ENCODE measurements at places on chromosomes 1 and 21.

DNA sequence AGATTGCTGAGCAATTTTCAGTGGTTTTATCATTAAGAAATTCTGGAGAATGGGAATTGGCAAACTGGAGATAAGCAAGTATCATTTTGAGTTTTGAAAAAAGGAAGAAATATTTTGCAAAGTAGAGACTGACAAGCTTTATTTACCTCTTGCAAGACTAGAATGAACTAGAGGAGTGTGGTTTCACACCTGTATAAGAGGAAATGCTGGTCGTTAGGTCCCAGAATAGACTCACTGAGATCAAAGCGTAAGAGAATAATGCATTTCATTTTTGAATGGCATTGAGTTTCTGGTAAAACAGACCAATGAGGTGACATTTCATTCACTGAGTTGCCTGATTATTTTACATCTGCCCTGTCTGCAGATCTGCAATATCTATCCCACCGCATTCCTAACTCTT lies 308.1 kb downstream of the ADGRL2 start:
- no peak for DNase-seq

DNA sequence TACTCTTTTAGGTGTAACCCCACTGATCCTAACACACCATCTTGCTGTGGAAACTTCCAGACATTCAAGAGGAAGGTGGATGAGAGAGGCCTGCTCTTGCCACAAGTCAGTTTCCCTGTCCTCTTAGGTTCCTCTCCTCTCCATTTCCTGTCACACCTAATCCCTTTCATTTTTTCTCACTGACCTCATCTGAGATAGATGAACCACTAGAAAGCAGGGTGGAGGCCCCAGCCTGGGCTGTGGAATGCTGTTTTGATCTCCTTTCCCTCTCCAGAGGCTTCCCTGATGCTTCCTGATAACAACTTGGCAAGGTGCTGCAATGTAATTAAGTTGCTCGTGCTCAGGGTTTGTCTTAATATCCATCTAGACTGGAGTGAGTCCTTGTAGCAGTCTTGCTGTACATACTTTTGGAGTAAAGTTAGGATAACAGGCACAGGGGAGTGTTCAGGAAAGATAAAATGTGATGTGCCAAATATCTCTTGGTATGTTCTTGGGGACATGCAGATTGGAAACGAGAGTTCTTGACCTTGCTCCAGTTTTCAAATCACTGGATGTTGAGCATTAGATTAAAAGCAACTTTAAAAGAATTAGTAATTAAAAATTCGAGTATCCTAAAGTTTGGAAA lies 11.2 kb downstream of the LRRC42 start:
- no peak for DNase-seq

GRCh38 chr1:201877877-201878401 lies 10.8 kb upstream of the SHISA4 start:
- DNase-seq: no peak

- no peak for DNase-seq
These were observed 5.7 kb downstream of the GFI1 start for GRCh38 chr1:92480813-92481598.

- DNase-seq: no peak
These were observed 24.1 kb upstream of the RNF187 start for GRCh38 chr1:228463009-228463558.

DNA sequence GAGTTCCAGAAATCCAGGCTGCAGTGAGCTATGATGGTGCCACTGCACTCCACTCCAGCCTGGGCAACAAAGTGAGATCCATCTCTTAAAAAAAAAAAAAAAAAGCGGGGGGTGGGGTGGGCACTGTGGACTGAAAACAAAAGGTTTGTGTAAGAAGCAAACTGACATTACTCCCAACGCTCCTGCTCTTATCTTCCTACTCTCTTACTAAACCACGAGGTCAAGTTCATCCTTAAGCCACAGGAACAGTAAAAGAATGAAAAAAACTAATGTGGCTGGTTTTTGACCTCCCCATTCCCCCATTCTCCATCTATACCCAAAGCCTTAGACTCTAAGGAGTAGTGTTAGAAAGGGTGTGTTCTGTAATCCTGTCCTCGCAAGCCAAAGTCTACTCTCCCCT lies 30.8 kb downstream of the TFAP2E start:
- DNase-seq: no peak

- DNase-seq: no peak
These were observed 1.5 kb downstream of the TRNP1 start for GRCh38 chr1:26994787-26995517.

GRCh38 chr1:27596986-27597385 lies 7.0 kb downstream of the AHDC1 start:
- no peak for DNase-seq

GRCh38 chr1:177490036-177490639 lies 319.4 kb downstream of the BRINP2 start:
- DNase-seq: no peak

- DNase-seq: no peak
These were observed 3.5 kb downstream of the MINDY1 start for GRCh38 chr1:151003180-151003579.

DNA sequence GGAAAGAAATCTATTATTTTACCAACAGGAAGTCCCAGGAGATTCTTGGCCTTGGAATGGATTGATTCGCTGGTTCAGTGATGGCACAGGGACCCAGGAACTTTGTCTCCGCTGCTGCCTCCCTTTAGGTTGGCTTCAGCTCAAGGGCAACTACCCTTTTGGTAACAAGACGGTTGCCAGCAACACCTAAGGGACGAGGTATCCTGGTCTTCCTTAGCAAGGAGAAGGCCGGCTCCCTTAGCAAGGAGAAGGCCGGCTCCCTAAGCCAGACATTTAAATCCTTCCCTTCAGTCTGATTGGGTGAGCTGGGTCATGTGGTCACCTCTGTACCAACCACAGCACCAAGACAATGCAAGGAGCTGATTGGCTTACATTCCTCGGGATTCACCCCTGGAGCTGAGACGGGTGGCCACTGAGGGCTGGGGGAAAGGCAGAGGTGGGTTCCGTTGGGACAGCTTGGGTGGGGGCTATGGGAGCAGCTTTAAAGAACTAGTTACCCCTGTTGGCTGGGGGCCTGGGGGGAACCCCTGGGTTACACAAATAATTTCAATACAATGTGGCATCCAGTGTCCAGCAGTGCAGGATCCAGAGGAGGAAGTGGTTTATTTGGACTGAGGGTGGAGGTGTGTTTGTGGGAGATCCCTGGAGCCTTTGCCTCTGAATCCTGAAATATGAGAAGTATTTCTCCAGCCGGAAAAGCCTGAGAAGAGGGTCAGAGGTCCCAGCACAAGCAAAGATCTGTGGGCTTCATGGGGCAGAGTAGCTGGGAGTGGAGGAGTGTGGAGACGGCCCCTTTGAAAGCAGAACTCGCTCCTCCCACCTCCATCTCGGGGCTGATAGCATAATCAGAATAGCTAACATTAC lies 20.7 kb upstream of the CLIC4 start:
- DNase-seq: no peak

DNA sequence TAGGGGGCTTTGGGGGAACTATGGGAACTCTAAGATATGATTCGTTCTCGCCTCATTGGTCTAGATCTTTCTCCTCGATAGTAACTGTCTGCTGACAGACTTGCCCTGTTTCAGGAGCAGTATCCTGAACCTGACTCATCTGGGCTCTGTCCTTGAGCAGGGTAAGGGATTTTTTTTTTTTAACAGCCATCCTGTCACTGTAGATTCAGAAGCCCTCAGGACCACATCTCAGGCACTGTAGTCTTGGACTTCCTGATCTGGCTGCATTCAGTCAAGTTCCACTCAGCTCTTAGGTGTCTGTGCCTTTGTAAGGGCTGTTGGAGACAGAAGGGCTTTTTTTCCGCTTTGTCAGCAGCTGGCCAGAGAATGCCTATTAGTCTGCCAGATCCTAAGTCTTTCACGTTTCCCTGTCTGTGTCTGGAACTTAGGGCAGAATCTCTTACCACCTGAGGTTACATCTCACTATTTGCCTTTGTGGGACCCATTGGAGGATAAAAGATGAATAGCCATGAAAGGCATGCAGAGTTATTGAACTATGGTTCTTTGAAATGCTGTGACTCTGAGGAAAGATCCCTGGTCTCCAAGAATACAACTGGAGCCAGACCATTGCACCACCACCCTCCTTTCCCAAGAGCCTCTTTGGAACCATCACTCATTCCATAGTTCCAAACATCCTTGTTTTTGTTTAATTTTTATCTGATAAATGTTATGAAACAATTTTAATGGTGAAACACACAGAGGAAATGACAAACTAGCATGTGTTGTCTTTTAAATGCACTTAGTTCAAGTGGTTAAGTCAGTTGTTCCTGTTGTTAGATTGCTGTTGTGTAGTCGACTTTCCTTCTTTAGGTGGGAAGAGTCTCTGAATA lies 49.7 kb upstream of the MACF1 start:
- no peak for DNase-seq

- no peak for DNase-seq
These were observed 121.6 kb upstream of the IRF2BP2 start for GRCh38 chr1:234731569-234732085.

DNA sequence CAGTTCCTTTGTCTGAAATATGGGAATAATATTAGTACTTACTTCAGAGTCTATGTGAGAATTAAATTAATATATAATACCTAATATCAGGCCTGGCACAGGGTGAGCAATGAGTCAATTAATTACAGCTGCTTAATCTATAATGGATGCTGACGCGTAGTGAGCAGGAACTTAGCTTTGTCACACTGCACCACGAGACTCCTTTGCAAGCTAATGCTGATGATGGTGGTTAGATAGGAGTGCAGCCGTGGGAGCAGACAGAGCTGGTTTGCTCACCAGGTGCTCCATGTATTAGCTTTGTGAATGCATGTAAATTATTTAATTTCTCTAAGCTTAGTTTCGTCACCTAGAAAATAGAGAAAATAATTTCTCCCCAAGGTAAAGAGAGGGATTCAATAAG lies 35.1 kb downstream of the KCNJ15 start:
- no peak for DNase-seq

- DNase-seq: no peak
These were observed 183.0 kb downstream of the PHTF1 start for GRCh38 chr1:113576271-113576670.

DNA sequence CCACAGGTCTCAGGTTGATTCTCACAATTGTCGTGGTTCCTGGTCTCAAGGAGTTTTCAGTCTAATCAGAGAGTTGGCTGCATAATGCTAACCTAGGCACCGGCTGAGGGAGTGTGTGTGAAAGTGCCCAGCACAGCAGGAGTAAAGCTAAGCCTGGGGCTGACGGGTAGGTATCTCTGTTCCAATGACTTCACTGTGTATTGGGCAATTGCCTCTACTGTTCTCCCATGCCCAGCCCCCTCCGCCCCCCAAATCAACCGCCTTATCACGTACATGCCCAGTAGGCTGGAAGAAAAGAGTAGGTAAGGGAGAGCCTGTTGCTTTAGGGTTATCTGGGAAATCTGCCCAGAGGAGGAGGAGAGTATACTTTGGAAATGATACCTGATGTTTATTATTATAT lies 54.7 kb downstream of the MRPS6 start:
- DNase-seq: no peak

DNA sequence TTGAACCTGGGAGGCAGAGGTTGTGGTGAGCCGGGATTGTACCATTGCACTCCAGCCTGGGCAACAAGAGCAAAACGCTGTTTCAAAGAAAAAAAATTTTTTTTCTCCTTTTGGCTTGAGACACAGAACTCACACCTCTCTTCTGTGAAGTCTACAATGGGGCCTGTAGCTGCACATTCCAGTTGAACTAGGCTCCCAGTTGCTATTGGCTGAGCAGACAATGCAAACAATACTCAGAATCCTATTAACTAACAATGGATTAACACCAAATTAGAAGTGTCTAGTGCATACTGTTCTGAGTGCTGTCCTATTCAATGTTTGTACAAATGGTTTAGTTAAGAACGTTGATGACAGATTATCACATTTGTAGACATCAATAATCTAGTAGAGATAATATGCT lies 17.6 kb upstream of the MCL1 start:
- DNase-seq: no peak

- no peak for DNase-seq
These were observed 71.7 kb downstream of the PRRX1 start for GRCh38 chr1:170735366-170736263.
